ENCODE measurements at places on chromosomes 1 and 21.

DNA sequence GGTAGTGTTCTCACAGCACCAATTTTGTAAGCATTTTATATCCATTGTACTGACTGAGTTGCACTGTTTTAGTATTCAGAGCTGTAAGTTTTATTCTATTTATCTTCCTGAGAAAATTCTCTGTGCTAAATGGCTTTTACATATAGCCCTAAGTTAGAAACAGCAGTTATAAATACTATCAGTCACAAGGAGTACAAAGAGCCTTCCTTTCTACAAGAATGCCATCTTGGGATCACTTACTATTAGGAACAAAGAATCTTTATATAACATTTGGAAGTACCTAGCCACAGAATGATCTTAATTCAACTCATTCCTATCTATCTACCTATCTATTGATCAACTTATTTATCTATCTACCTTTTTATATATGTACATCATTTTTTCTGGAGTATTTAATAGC lies 423.9 kb upstream of the RGS18 start:
- no peak for DNase-seq

DNA sequence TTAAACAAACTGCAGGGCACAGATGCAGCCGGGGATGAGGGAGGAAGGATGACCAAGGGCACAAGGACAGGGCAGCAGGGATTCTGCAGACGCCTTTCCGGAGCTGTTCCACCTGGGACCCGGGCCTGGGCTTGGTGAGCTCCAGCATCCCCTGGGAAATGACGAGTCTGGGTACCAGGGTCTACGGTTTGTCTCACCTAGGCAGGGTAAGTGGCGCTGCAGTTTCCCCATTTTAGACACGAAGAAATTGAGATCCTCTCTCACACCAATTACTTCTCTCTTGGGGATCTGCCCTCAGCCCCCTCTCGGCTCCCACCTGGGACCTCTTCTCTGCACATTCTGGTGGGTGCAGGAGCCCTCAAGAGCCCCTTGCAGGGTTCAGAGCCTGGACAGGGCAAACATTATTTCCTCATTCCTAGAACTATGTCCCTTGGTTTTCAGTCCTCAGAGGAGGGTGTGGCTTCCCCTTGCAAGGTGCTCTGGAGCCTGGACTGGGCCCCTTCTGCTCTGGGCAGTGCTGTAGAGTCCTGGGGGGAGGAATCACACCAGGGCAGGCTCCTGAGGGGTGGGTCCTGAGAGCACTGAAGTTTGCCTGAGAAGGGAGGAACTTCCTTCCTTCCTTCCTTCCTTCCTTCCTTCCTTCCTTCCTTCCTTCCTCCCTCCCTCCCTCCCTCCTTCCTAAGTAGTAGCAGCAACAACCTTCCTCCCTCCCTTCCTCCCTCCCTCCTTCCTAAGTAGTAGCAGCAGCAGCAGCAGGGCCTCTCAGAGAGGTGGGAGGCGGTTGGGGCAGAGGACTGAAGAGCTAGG lies 16.0 kb downstream of the RAP1GAP start:
- DNase-seq, result no peak

- no peak for DNase-seq
These were observed 3.9 kb upstream of the RAB4A start for GRCh38 chr1:229266832-229267500.

DNA sequence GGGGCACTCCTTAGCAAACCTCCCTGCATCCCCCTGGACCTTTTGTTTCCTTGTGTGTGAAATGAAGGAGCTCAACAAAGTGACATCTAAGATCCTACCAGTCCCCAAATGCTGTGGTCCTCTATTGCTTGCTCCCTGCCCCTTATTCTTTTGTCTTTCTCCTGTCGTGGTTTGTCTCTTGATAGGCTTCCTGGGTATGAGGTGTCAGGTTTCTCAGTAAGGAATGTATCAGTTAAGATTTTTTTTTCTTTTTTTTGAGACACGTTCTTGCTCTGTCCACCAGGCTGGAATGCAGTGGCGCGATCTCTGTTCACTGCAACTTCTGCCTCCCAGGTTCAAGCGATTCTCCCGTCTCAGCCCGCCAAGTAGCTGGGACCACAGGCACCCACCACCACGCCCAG lies 16.8 kb downstream of the CNIH3 start:
- no peak for DNase-seq

- DNase-seq, result no peak
These were observed 70.2 kb downstream of the KIF14 start for GRCh38 chr1:200550367-200550766.

DNA sequence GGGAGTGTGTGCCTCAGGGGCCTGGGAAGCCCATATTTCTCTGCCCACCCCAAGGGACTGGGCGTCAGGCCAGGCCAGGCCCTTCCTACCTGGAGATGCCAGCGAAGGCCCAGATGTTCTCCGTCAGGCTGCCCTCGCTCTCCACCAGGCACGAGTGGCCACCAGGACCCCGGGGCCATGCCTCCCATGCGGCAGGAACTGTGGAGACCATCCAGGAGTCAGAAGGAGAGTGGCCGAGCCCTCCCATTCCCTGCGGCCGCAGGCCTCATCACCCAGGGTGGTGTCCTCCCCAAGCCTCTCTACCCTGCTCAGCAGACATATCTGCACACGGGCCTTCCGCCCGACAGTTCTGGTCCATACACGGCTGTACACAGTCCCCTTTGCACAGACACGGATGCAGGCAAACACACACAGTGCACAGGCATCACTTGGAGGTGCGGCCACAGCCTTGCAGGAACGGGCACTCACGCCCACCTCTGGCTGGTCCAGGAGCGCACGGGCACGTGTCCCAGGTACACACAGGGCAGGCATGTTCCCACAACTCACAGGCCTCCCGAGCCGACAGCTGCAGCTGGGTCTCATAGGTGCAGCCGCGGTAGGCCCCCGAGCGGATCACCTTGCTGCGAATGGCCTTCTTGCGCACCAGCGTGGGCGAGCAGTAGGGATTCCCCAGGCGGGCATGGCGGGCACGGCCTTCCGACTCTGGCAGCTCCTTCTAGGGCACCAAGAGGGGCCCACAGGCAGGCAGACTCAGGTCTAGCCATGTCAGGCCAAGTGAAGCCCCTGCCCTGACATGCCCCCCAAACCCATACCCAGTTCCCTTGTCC lies 5.9 kb upstream of the KIF17 start:
- DNase-seq, result no peak

DNA sequence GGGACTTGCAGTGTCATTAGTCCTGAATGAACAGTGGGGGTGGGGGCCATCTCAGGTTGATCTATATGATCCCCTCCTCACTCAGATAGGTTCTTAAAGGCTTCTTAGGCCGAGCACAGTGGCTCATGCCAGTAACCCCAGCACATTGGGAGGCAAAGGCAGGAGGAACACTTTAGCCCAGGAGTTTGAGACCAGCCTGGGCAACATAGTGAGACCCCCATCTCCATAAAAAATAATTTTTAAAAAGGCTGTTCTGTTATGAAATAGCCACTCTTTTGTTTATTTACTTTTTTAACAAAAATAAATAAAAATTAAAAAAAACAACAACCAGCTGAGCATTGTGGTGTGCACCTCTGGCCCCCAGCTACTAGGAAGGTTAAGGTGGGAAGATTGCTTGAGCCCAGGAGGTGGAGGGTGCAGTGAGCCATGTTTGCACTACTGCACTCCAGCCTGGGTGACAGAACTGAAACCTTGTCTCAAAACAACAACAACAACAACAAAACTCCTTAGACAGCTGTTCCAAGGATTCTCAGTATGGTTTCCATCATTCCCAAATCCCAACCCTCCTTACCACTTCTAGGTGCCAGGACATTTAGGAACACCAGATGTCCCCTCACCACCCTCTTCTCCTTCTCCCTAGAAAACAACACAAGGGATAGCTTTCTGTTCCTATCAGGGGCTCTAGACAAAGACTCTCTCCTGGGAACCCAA lies 2.0 kb upstream of the TRAPPC3 start:
- DNase-seq, result no peak

DNA sequence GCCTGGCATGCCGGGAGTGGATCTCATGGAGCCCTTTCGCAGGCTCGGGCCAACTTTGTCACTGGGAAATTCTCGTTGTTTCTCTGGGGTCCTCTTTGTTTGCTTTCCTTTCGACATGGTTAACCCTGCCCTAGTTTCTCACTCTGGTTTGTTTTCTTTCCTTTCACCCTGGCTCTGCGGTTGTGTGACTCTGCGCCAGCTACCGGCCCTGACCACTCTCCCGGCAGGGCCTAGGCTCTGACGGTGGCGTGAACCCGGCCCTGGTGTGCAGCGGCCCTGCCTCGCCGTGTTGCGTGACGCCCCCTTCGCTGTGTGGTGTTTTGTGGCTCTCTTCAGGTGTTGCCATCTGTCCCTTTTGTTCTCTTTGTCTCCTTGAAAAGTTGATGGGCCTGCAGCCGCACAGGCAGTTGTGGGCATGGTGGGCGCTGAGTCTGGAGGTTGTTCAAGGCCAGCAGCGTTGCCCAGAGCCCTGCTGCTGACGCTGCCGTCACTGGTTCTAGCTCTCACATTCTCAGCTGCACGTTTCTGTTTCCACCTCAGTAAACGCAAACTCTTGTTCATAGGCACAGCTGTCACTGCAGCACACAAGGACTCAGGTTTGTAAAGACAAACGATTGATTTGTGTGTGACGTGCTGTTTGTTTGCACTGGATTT lies 64.6 kb upstream of the DIP2A start:
- no peak for DNase-seq

DNA sequence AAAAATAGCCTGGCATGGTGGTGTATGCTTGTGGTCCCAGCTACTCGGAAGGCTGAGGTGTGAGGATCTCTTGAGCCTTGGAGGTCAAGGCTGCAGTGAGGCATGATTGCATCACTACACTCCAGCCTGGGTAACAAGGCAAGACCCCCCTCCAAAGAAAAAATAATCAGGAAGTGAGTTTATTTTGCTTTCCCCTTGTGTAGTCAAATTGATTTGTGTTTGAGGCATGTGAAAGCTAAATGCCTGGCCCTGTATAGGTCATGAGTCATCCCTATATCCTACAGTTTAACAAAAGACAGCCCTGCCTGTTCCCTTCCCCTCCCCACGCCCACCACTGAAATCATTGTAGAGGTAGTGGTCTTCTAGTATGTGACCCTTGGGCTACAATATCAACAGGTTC lies 241.4 kb upstream of the JUN start:
- no peak for DNase-seq

DNA sequence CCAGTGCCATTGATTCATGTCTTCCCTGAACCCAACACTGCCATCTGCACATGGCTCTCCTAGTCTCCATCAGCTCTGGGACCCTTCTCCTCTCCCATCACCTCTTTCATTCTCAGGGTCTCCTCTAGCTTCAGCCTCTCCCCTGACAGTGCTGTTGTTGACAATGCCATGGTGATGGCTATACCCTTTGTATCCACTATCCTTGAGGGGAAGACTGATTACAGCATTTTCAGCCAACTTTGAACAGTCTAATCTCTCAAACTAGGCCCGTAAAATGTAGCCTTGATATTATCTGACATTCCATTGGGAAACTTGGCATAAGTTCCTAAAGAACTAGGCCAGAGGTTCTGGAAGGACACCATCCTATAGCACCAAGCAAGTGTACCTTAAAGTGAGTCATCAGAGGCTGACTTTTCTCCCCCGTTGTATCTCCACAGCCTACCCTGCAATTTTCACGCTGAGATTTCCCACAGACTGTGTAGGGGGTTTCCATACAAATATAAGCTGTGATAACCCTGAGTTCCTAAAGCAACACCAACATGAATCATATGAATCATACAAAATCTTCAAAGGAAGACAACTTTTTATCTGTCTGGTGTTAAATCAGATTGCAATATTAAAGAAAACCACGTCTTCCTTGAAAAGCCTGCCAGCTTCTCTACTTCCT lies 5.8 kb downstream of the HAO2 start:
- DNase-seq, result no peak

DNA sequence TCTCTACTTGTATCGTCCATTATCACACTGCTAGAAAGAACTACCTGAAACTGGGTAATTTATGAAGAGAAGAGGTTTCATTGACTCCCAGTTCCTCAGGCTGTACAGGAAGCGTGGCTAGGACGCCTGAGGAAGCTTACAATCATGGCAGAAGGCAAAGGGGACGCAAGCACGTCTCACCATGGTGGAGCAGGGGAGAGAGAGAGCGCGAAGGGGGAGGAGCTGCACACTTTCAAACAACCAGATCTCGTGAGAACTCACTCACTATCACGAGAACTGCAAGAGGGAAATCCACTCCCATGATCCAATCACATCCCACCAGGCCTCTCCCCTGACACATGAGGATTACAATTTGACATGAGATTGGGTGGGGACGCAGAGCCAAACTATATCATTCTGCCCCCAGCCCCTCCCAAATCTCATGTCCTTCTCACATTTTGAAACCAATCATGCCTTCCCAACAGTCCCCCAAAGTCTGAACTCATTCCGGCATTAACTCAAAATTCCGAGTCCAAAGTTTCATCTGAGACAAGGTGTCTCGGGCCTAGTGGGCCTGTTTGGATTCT lies 8.0 kb downstream of the MMEL1 start:
- no peak for DNase-seq

GRCh38 chr1:147491098-147491497 lies 50.2 kb upstream of the BCL9 start:
- no peak for DNase-seq

DNA sequence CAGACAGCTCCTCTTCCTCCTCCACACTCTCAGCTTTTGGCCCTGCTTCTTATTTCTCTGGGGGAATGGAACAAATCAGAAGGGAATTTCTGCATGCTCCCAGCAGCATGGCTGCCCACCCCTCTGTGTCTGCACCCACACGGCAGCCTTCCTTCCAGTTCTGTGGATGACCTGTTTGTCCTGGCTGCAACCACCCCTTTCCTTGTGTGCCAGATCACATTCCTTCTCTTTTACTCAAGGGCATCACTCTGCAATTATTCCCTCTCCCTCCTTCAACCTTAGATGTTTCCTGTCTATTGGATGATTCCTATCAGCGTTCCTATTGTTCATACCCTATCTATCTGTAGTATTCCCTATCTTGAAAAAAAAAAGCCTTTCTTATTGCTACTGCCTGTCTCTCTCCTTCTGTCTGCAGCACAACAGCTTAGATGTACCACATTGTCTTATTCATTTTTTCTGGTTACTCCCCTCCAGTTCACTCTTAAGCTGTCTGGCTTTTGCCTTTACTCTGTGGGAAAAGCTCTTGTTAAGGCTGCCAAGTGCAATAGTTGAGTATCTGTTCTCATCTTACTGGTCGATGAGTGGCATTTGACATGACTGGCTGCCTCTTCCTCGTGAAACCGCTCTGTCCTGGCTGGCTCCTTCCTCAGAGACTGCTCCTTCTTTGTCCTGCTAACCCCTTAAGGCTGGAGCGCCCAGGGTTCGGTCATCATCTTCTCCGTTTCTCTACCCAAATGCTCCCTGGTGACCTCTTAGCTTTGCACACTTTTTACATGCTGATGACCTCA lies 351.1 kb downstream of the CAMTA1 start:
- no peak for DNase-seq

All from stimulated activated CD8-positive, alpha-beta memory T cell treated with anti-CD3 and anti-CD28 coated beads, Interleukin-7, amount 100 ng/mL, for 4 hours (primary cell).